ENCODE measurements at places on chromosomes 7 and 10.

DNA sequence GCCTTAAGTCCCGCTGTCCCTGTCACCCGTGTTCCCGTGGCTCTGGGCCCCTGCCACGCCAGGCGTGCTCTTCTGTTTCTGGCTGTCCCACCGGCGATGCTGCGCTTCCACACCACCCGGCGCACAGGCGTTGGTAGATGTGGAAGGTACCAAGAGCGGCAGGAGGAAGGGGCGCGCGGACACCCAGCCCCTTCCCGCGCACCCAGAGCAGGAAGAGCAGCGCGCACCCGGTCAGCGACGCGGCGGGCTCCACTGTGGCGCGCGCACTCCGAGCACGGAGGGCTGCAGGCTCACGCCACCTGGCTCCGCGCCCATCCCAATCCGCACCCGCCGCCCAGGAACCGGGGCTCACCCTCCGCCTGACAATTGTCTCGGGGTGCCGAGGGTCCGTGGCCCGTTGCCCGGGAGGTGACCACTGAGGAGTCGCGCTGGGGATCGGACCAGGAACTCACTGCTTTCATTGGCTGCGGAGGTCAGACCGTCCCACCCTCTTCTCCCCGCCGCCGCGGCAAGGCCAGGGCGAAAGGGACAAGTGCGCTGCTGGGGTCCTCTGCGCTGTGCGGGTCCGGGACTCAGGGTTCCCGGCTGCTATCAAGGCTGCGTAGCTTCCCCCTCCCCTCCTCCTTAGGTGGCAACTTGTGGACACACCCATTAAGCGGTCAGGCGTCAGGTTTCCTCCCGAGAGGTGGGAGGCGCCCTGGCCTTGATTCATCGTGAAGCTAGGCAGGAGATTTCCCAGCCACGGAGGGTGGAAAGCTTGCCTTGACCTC lies 121.6 kb upstream of the ZNF92 start:
- no peaks in the 10 kb centered on the region for H3K27me3 ChIP-seq
- H3K27ac ChIP-seq = no peak overlapping the region
- no peak for DNase-seq
- no peaks in the 10 kb centered on the region for H3K4me1 ChIP-seq

DNA sequence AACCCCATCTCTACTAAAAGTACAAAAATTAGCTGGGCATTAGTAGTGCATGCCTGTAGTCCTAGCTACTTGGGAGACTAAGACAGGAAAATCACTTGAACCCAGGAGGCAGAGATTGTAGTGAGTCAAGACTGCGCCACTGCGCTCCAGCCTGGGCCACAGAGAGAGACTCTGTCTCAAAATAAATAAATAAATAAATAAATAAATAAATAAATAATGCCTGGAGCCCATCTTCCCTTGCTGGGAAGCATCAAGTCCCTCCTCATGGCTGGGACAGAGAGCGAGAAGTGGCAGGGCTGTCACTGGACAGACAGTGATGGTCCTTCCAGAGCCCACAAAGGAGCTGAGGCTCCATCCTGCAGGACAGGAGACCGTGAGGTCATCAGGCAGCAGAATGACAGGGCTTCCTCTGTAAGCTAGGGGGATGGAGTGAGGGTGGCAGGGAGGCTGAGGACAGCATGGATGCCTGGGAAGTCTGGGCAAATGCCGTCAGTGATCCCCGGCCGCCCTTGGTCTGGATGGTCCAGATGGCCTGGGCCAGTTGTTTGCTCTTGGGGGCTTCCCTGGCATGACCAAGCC lies 36.4 kb upstream of the ELN start:
- H3K4me3 ChIP-seq = no peak overlapping the region
- DNase-seq = no peak
- no peak overlapping the region for H3K27ac ChIP-seq
- no peaks in the 10 kb centered on the region for H3K4me1 ChIP-seq

DNA sequence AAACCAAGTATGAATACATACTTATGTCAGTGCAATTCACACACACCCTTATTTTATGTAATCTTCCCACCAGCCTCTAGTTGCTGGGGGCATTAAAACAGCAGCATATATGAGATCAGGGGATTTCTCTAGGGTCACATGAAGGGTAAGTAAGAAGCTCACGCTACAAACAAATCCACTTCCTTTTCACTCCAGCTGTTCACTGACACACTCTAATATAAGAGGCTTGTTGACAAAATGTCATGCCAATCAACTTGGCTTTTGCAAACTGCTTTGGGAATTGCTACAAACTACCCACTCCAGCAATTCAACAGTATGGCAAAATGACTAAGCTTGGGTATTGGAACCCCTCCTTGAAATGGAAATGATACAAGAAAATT lies 10.3 kb downstream of the FAM3C start:
- H3K36me3 ChIP-seq = no peaks in the 10 kb centered on the region
- no peak overlapping the region for H3K27ac ChIP-seq
- H3K4me3 ChIP-seq = no peak overlapping the region

GRCh38 chr10:78342827-78343653 lies 309.4 kb downstream of the RPS24 start:
- no peak overlapping the region for H3K4me3 ChIP-seq
- H3K36me3 ChIP-seq = no peaks in the 10 kb centered on the region
- H3K27ac ChIP-seq = no peak overlapping the region
- H3K27me3 ChIP-seq = no peaks in the 10 kb centered on the region
- H3K4me1 ChIP-seq = no peaks in the 10 kb centered on the region
- no peak for DNase-seq

GRCh38 chr10:133245439-133246235 lies 8.0 kb downstream of the VENTX start:
- H3K27me3 ChIP-seq = peaks cover 12% of the 10 kb centered on the region
- peak overlapping the region; percentile 31 for H3K27ac ChIP-seq
- H3K36me3 ChIP-seq = no peaks in the 10 kb centered on the region
- peaks cover 15% of the 10 kb centered on the region for H3K4me1 ChIP-seq

GRCh38 chr7:28572321-28573058 lies 160.2 kb downstream of the CREB5 start:
- DNase-seq = no peak
- H3K27me3 ChIP-seq = no peaks in the 10 kb centered on the region
- H3K36me3 ChIP-seq = no peaks in the 10 kb centered on the region
